ENCODE measurements at places on chromosomes 1 and 21.

DNA sequence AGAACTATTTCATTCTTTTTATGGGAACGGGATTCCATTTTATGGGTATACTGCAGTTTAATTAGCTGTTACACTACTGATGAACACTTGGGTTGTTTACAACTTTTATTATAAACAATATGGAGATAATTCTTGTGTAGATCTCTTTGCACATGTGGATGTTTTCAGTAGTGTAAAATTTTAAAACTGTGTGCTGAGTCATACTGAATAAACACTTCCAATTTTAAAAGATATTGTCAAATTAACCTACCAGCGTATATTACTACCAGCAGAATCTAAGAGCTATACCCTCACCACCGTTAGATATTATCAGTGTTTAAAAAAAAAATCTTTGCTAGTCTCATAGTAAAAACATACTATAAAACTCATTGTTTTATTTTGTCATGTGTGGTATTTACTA is 106.1 kb downstream of the CC2D1B start:
- no peak for DNase-seq

- DNase-seq: no peak
Measured at GRCh38 chr1:178716111-178716510, 8.9 kb upstream of the RALGPS2 start.

- no peak for DNase-seq
Measured at GRCh38 chr21:40383951-40384350, 463.0 kb downstream of the DSCAM start.

GRCh38 chr21:46222436-46223116 is 6.0 kb downstream of the LSS start:
- no peak for DNase-seq

DNA sequence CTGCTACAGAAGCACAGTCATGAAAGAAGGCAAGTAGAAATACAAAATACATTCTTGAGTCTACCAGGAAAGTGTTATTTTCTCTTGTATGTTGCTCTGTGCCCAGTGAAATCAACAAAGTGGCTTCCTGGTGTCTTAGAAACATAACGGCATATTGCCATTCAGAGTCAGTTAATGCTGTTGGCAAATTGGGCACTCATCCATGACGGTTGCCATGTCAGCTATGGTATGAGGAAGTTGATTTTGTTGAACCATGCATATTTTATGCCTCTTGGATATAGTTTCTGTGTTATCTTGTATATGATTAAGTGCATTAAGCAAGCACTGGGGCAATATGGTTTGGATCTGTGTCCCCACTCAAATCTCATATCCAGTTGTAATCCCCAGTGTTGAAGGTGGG is 153.1 kb upstream of the CXADR start:
- no peak for DNase-seq

GRCh38 chr1:184696403-184696802 is 58.3 kb downstream of the EDEM3 start:
- no peak for DNase-seq

DNA sequence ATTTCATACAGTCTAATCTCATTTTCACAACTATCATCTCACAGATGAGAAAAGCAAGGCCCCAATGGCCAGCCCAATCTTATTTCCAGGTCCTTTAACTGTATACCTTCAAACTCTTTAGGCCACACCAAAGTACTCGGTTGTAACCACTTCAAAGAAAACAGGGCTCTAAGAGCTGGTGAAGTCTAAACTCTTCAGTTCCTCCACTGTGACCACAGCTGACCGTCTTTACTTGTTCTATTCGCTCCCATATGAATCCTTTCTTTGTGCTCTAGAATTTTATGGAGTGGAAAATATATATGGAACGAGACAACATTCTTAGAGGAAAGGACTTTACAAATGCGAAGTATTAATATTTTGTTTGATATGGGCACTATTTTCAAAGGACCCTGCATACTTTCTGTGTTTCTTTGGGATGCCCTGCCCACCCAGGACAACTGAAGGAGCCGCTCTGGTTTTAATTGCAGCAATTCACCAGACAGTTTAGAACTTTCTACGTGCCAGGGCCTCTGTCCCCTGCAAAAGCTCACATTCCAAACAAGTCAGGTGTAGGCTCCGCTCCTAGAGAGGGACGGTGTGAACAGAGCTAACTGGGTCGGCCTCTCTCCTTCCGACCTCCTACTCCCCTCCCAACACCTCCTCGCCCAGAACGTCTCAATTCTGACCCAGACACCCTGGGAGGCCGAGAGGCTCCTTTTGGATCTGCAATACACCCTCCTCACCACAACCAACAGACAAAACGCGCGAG is 15.7 kb downstream of the IER5 start:
- no peak for DNase-seq

- no peak for DNase-seq
Measured at GRCh38 chr1:37255868-37256267, 218.5 kb upstream of the ZC3H12A start.

- DNase-seq: no peak
Measured at GRCh38 chr1:214637722-214638458, 34.9 kb downstream of the CENPF start.

DNA sequence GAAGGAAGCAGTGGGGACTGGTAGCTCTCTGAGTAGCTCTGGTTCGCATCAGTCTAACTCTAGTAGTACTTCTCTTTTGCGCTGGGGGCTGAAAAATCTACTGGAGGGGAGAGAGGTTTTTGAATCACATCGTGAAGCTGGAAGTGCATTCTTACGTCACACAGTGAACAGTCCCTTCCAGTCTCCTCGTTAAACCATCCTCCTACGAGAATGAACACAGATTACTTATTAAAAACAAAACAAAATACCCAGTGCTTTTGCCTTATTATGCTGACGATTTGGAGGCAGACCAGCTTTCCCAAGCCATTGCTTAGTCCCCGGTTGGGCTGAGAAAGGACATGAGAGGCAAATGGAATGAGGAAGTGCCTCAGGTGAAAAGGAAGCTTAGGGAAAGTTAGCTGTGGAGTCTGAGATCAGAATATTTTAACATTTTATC is 16.1 kb downstream of the HUNK start:
- DNase-seq: no peak

- DNase-seq: peak; percentile 32
Measured at GRCh38 chr1:40078512-40079333, 18.3 kb downstream of the PPT1 start.

- DNase-seq: no peak
Measured at GRCh38 chr1:68119445-68119844, 69.0 kb upstream of the DIRAS3 start.

DNA sequence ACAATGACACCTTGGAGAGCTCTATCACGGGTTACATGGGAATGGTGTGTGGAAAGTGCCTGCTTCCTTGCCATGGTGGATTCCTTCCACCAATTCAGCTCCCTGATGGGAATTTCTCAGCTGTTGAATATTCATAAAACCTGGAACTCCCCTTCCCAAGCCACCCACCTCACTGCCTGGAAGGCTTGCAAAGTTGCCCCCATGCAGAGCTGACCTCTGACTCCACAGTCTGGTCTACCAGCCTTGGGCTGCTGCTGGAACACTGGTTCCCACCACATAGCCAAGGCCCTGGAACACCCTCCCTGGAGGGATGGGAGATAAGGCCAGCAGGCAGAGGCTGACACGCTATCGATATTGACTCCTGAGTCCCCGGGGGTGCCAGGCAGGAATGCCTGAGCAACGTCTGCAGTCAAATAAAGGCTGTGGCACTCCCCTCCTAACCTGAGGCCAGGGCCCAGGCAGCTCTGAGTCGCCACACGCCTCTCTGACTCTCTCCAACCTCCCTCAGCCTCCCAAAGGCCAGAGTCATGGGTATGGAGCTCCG is 8.8 kb downstream of the CCDC24 start:
- no peak for DNase-seq

GRCh38 chr1:24632832-24633175 is 10.3 kb upstream of the SRRM1 start:
- DNase-seq: no peak

- no peak for DNase-seq
Measured at GRCh38 chr1:37325509-37326437, 148.6 kb upstream of the ZC3H12A start.

DNA sequence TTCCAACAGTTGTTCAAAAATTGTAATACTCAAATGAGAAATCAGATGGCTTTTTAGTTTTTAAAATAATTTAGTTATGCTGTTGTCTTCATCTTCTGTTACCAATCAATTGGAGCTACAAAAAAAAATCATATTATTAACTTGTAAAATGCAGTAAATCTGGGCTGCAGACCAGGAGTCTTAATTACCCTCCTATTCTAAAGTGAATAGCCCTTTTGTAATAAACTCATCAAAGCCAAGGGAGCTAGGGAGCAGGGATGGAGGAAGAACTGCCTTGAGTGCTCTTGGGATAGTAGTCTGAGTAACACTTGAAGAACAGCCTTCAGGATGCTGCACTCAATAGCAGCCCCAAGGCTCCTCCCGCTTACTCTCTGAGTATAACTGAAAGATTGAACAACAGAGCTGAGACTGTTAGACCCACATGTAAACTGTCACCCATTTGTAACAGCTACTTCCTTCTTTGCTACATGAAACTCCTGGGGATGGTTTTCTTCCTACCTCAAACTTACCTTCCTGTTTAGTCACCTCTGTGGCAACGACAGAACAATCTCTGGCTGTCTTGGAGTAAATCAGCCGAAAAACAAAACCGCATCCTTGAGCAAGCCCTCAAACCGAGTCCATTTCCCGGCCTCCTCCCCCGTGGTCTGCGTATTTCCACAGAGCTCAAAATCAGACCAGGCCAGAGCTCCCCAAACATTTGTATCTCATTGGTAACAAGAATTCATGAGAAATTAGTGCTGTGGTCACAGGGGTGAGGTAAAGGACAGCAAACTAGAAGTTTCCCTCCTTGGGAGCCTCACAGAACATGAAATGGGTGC is 55.9 kb downstream of the CD58 start:
- DNase-seq: peak; percentile 51

- peak; percentile 28 for DNase-seq
Measured at GRCh38 chr1:11062965-11063401, 3.2 kb upstream of the SRM start.

DNA sequence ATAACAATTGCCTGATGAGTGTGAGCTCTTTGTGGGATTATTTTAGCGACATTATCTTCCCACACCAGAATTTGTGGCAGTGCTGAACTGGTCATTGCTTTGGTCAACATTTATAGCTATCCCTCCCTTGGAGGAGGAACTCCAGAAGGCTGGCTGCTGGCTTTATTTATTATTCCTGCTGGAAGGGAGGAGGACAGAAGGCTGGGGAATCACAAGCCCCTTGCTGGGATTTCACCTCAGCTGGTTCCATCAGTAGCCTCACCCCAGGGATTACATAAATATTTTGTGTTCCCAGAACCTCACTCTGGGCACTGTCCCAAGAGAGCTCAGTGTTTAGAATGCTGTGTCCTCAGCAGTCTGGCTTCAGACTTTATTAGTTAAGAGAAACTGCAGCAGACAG is 102.8 kb upstream of the C1orf21 start:
- DNase-seq: no peak

- no peak for DNase-seq
Measured at GRCh38 chr1:55789466-55789865, 574.3 kb upstream of the USP24 start.

DNA sequence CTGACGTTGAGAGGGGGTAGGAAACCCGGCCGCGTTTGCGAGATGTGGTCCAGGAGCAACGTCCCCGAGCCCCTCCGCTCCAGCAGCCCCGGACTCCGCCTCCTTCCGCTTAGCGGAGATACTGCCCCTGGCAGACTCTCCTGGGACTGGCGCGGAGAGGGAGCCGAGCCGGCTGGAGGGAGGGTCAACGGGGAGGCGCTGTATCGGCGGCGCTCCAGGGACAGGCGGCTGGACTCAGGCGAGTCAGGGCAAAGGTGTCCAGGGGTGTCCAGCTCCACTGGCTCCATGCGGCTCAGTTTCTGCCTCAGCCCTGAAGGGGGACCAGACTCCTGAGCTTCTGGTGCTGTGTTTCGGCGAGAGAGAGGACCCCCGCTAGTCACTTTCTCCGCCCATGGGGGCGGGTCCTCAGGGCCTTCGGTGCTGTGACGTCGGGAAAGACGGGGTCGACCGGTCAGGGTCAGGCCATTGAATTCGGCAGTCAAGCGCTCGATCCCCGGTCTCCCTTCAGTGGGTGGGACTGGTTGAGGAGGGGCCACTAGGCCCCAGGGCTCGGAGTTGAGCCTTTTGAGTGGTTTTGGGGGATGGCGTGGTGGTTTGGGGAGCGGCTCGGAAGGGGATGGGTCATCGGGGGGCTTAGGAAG is 2.8 kb upstream of the LIX1L start:
- DNase-seq: peak; percentile 41

- DNase-seq: no peak
Measured at GRCh38 chr1:229859026-229859425, 208.0 kb upstream of the GALNT2 start.

DNA sequence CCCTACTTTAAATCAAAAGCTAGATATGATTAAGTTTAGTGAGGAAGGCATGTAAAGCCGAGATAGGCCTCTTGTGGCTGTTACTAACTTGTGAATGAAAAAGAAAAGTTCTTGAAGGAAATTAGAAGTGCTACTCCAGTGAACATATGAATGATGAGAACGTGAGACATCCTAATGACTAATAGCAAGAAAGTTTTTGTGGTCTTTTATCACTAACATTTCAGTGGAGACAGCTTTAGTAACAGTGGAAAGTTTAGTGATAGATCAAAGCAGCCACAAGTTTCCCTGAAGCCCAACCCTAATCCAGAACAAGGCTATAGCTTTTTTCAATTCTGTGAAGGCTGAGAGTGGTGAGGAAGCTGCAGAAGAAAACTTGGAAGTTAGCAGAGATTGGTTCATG is 73.6 kb upstream of the LRRC8B start:
- DNase-seq: no peak

DNA sequence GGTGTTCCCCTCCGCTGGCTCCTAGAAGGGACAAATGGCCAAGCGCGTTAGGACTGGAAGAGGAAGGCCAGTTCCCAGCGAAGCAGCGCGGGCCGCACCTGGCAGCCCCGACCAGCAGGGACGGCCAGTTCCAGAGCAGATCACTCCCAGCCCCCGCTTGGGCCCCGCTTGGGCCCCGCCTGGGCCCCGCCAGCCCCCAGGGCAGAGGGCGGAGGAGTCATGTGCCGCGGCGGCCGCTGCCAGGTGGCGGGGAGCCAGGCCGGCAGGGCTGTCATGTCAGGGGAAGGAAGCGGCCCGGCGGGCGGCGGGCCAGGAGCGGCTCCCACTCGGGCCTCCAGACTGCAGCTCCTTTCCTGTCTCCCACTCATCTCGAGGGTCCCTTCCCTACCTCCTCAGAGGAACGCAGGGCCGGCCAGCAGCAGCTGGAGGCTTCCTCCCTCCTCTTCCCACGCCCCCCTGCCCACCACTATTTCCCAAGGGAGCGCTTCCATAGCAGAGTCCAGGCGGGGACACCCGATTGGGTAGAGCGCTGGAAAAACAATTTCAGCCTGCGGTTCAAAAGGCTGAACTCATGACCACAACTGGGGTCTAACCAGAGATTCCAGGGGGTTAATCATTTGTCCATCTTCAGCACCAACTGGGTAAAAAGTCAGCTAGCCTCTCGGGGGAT is 16.5 kb downstream of the ZNF697 start:
- DNase-seq: no peak

GRCh38 chr1:181056560-181056959 is 22.8 kb downstream of the MR1 start:
- no peak for DNase-seq

Data from activated T-cell treated with anti-CD3 and anti-CD28 coated beads for 24 hours (primary cell).